Naive thymus-derived CD8-positive, alpha-beta T cell (primary cell): ENCODE measurements at places on chromosomes 7 and 10.

- DNase-seq: no peak
These were observed 28.2 kb upstream of the AKAP9 start for GRCh38 chr7:91912494-91912893.

GRCh38 chr7:99791021-99791420 lies 7.0 kb upstream of the CYP3A4 start:
- DNase-seq: no peak

GRCh38 chr10:44907556-44907955 lies 3.6 kb upstream of the TMEM72 start:
- no peak for DNase-seq

- DNase-seq: no peak
These were observed 31.9 kb downstream of the LRRC18 start for GRCh38 chr10:48907730-48908129.

GRCh38 chr7:140625908-140626868 lies 14.4 kb downstream of the DENND2A start:
- DNase-seq: no peak

DNA sequence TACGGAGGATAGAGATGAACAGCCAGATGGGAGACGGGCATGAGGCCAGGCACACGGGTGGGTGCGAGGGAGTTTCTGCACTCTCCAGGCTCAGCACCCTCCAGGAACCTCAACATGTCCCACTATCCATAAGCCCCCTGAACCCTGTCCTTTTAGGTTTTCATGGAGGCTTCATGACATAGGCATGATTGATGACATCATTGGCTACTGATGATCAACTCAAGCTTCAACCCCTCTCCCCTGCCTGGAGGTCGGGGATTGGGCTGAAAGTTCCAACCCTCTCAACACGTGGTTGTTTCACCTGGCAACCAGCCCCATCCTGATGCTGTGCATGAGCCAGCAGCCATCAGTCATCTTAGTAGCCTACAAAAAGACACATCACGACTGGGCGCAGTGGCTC lies 360.7 kb upstream of the AUTS2 start:
- DNase-seq: no peak

DNA sequence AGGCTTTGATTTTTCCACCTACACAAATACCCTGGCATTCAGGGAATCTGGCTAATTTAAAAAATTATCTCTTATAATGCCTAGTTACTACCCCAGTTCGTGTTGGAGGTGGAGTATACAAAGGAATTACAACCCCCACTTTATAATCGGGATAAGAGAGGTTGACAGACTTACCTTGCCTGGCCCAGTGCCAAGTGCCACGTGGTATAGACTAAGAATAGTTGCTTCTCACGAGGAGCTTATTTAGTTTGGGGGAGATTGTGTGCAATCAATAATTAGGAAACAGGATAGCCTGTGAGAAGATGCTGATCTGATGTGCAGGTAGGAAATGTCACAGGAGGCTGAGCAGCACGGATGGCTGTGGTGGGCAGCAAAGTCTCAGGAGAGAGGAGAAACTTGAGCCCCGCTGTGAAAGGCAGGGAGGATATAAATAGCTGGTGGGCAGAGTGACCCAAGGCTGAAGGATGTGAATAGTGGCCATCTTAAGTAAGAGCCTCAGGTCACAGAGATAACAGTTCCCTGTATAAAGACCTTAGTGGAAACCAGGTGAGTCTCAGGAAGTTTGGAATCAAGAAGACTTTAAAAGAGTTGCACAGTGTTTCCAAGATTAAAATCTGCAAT lies 11.3 kb upstream of the ATXN7L1 start:
- DNase-seq: no peak

DNA sequence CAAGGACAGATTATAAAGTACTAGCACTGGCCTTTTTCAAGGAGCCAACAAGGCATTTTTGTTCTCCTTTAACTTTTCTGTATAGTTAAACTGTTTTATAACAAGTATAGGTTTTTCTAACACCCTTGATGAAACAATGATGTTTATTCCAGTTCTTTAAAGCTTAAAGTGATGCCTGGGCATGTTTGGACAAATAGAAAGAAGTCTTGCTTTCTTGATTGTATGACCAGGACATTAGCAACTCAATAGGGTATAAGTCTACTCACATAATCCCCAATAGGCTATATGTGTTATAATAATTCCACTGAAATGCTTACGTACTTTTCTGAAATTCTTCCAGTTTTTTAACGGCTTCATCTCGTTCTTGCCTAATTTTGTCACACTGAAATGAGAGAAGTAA lies 36.7 kb downstream of the SHTN1 start:
- no peak for DNase-seq

DNA sequence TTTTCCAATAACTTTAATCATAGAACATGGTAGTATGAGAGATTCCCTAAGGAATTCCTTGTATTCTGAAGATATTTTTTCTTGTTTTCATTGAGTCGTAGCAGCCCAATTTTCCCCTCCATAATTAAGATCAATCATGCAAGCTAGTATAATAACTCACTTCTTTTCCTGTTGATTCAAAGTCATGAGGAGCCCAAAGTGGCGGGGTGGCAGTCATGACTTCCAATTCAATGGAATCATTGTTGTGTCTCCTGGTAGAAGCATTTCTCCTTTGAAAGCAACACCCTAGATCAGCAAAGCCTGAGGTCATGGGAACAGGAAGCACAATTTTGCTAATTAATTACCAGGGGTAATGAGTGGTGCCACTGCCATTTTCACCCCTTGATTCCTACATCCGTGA lies 77.6 kb upstream of the MAGI2 start:
- no peak for DNase-seq

DNA sequence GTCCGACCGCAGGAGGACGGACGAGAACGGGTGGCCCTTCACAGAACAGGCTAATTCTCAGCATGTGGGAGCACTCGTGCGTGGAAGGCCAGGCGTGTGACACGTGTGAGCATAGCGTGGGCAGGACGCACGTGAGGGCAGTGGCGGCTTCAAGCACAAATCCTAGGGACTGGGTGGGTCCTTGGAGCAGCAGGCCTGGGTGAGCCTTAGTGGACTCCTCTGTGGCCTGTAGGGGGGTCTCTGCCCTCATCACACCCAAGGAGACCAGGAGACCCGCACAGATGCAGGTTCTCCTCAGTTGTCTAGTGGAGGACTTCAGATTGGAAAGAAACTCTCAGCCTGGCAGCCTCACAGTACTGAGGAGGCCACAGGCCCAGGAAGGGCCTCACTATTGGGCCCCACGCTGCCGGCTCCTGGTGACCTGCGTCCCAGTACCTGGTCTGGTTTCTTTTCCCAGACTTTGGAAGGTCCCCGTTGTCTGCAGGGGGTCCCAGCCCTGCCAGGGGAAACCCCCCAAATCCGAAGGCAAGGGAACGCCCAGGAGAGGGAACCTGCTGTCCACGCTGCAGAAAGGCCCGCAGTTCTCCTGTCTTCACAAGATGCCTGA lies 49.1 kb upstream of the FAM20C start:
- DNase-seq: peak; percentile 41

- no peak for DNase-seq
These were observed 401.6 kb downstream of the KCNMA1 start for GRCh38 chr10:77236029-77236428.

GRCh38 chr10:1310271-1310789 lies 254.1 kb downstream of the WDR37 start:
- no peak for DNase-seq

DNA sequence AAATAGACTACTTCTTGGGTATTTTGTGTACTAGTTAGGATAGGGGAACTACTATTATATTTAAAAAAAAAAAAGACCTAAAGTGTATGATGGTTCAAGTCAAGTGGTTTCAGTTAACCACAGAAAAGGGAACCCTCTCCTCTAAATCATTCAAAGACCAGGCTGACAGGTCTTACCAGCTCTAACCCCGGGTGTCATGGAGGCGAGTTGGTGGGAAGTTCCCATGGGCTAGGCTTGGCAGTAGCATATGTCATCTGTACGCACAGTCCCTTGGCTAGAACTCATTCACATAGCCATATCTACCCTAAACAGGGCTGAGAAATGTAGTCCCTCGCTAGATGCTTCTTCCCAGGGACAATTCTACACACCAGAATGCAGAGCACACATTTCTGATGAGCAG lies 37.7 kb upstream of the KCNMA1 start:
- DNase-seq: no peak

- DNase-seq: no peak
These were observed 119.4 kb upstream of the STK17A start for GRCh38 chr7:43463401-43463980.

DNA sequence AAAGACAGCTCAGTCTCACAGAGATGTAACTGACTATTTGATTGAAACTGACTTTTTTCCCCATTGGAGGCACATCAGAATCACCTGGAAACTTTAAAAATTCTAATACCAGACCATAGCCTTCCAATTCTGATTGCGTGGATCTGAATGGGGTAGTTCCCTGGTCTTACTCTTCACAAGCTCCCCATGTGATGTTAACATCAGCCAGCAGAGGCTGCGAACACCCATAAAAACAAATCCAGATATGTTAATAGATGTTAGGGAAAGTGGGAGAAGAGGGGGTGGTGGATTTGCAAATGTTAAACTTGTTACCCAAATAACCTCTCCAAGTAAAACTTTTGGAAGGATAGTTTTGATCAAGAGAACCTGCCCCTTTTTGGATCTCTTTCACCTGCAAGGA lies 1133.4 kb downstream of the CNTNAP2 start:
- DNase-seq: no peak

DNA sequence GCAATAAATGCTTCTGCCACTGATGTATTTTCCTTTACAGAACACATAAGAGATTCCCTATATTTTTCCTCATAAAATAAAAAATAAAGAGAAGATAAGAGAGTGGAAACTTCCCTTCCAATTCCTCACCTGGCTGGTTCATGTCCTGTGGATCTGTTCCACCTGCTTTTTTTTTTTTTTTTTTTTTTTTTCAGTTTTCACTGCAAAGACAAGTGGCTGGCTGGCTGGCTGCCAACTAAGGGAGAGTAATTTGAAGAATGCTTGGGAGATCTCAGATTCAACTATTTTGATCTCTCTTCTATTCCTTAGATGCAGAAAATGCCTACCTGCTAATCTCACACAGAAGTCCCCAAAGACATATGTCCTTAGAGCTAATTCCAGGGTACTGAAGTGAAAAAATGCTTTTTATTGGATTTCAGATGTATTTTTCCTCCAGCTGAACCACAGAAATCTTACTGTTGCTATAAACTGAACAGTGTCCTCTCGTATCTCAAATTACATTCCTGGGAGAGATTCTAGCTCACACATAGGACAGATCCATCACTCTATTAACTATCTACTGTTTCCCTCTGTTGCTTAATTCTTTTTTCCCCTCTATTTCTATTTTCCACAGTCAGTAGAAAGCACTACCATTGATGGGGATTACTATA lies 120.8 kb downstream of the NRCAM start:
- peak; percentile 9 for DNase-seq

DNA sequence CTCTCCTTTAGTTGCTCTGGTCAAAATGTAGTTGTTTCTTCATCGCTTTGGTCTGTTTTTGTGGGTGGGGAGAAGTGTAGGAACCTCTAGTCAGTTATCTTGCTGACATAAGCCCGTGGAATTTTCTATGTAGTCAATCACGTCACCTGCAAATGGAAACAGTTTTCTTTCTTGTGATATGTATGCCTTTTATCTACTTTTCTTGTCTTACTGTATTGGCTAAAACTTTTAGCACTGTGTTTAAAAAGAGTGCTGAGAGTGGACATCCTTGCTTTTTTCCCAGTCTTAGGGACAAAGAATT lies 42.3 kb downstream of the AKR1E2 start:
- no peak for DNase-seq

- DNase-seq: no peak
These were observed 72.8 kb downstream of the GNA12 start for GRCh38 chr7:2771274-2771731.

DNA sequence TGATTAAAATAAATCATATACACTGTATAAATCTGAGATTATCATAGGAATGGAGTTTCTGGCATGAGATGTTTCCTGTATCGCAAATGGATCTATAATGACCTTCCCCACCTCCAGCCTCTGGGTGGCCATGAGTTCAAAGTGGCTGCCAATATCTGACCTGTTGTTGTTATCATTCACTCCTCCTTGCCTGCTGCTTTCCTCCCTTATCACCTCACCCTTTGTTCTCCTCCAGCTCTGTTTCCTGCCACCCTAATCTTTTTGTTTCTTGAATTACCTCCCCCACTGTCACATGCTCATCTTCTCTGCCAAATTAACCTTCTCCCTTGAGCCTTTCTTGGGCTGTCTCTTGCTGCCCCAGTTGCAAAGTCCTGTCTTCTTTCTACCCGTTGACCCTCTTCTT lies 12.0 kb downstream of the SCD start:
- no peak for DNase-seq

DNA sequence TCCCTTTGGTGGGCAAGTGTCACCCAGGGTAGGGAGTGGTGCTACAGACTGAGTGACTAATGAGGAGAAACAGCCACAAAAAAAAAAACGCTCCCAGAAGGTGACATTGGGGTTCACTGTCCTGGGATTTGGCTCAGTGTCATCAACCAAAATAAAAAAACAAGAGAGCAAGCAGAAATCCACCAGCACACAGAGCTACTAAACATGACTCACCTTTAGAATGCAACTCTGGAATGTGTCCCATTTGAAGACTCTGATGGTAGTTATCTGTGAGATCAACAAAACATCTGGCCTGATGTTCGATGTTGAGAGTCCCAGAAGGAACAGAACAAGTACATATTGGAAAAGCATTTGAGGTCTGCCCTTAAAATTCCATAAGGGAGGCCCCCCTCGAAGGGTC lies 200.3 kb upstream of the LYZL2 start:
- DNase-seq: no peak

GRCh38 chr7:81767926-81768325 lies 1.9 kb downstream of the HGF start:
- DNase-seq: no peak

DNA sequence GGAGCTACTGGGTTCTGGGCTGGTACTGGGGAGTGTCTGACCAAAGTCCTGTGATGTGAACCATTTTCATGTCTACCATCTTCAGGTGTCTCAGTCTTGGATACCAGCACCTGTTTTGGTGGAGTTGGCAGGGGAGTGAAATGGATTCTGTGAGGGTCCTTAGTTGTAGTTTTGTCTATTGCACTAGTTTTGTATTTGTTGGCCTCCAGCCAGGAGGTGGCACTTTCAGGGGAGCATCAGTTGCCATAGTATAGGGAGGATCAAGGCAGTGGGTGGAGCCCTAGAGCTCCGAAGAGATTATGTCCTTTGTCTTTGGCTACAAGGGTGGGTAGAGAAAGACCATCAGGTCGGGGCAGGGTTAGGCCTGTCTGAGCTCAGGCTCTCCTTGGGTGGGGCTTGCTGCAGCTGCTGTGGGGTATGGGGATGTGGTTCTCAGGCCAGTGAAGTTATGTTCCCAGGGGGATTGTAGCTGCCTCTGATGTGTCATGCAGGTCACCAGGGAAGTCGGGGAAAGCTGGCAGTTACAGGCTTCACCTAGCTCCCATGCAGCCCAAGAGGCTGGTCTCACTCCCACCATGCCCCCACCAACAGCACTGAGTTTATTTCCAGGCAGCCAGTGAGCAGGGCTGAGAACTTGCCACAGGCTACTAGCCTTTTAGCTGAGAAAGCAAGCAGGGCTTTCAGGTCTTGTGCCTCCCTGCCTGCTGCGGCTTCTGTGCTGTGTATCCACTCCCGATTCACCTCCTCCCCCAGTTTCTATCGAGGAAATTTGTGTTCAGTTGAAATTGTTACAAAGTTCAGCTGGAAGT lies 153.1 kb downstream of the ZNF365 start:
- peak; percentile 58 for DNase-seq

GRCh38 chr10:24889639-24890038 lies 62.8 kb downstream of the PRTFDC1 start:
- DNase-seq: no peak

GRCh38 chr10:104316321-104317099 lies 21.8 kb downstream of the ITPRIP start:
- no peak for DNase-seq

GRCh38 chr7:22320416-22320815 lies 36.5 kb downstream of the RAPGEF5 start:
- DNase-seq: no peak

GRCh38 chr7:88664630-88665233 lies 94.8 kb upstream of the ZNF804B start:
- no peak for DNase-seq
